Fibroblast of skin of abdomen (primary cell): ENCODE measurements at places on chromosomes 11 and 22.

- DNase-seq, result no peak
Observed at GRCh38 chr22:30889268-30889995, 79.1 kb downstream of the MORC2 start.

- DNase-seq, result no peak
Observed at GRCh38 chr11:119172513-119172912, 4.0 kb downstream of the NLRX1 start.

DNA sequence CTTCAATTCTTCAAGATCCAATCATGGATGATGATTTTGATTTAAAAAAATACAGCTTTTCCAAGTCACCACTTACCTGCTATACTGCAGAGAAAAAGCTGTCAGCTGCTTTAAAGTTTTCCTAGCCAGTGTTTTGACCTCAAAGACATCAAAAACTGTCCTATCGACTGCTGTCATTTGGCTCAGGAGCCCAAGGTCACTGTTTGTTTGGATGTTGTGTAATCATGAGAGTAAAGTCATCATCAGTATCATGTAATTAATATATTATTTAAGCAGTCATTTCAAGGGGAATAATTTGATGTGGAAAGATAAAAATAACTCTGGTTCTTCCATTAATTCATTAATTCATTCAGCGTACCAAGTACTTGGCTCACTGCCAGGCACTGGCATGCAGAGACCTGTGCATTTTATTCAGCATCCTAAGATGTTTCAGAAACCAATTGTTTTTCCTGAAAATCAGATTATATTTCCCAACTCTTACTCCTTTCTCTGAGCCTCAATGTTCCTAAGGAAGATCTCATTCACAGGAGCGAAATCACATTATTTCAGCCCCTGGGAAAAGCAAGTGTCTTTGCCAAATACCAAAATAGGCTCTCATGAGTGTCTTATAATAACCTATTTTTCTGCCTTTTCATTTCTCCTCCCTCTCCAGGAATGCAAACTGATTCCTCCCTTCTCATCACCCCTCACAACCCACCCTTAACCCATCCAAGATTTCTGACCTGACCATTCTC is 59.9 kb downstream of the SLC1A2 start:
- DNase-seq, result no peak

DNA sequence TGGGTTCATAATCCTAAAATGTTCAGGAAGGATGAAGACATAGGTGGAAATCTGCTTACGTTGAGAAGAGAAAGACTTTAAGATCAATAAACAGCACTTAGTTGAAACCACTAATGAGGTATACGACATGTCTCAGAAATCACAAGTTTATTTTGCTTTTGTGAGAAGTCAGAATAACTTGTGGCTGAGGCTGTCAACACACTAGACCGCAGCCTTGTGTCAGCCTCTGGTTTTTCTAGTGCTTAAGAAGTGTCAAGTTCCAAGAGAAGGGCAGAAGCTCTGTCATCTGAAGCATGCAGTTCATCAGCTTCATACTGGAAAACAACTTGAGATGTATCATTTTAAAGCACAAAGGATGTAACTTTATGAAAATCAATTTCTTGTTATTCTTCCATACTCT is 420.9 kb downstream of the METTL15 start:
- DNase-seq, result peak; percentile 81

DNA sequence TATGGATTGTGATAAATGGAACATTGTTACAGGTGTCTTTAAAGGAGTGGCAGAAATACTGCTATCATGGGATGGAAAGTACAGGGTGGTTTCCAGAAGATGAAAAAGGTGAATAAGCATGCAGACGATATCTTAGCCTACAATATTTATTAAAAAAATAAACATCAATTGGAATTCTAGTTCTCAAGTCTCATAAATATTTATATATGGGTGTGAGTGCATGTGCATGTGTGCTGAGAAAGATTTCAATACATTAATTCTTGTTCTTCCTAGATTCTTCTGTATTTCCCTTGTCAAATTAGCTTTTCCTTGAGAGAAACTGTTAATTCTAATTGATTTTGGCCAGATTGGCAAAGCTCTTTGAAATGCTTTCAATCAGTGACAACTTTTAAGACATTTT is 618.2 kb downstream of the METTL15 start:
- no peak for DNase-seq

DNA sequence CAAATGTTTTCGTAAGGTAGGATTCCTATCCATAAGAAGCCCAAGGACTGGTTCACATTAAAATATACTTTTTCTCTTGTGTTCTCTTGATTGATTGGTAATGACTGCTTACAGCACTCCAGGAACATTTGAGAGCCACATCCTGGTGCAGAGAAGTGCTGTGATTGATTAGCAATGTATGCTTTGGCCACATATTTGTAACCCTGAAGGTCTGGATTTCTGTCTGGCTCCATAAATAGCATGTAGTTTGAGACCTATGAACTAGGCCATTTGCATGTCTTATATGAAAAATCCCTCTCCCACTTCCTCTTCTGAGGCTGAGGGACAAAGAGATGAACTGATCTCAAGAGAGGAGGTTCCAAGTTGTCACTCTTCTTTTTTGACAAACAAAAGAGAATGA is 49.3 kb upstream of the CD44 start:
- peak; percentile 48 for DNase-seq

DNA sequence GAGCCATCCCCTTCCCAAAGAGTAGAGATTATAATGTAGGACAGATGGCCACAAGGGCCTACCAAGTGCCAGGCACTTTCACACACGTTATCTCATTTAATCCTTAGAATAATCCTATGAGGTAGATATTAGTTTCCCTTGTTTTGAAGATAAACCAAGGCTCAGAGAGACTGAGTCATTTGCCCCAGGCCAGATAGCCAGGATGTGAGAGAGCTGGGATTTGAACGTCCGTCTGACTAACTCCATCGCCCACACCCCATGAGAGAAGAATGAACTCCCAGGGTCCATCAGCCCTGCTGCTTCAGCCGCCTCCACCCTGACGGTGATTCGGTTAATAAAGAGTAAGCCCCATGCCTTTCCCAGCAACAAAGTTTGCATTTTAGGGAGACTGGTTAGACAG is 10.7 kb downstream of the PRG3 start:
- no peak for DNase-seq

- no peak for DNase-seq
Observed at GRCh38 chr22:26918226-26918625, 260.8 kb downstream of the MIAT start.

GRCh38 chr11:69126286-69126685 is 29.4 kb upstream of the SMIM38 start:
- no peak for DNase-seq

GRCh38 chr22:49785841-49786471 is 41.7 kb downstream of the BRD1 start:
- DNase-seq, result no peak

GRCh38 chr22:16958475-16958874 is 49.5 kb downstream of the GAB4 start:
- DNase-seq, result no peak

DNA sequence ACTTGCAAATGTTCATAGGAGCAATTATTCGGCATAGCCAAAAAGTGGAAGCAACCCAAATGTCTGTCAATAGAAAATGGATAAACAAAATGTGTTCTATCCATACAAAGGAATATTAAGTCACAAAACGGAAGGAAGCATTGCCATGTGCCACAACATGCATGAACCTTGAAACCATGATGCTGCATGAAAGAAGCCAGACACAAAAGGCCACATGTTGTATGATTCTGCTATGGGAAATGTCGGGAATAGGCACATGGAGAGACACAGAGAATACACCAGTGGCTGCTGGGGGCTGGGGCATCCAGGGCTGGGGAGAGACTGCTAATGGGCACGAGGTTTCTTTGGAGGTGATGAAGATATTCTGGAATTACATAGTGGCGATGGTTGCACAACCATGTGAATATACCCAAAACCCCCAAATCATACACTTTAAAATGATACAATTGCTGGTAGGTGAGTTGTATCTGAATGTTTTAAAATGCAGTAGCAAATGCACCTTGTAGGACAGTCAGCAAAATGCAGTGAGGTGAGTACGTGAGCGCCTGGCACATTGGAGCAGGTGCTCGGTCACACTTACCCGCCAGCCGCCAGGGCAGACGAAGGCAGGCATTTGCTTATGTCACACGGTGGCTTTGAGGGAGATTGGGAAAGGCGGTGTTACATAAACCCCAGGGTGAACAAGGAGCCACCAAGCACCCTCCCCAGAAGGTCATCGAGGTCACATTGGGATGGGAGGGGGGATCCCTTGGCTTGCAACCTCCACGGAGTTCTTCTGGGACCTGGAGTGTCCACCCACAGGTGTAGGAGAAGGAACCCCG is 6.3 kb upstream of the OSM start:
- no peak for DNase-seq

GRCh38 chr22:46619830-46620501 is at the start of gene GRAMD4:
TSS of gene GRAMD4 (plus strand) at chr22:46620386. CDS start at chr22:46626800, 6,414 bp downstream.
- DNase-seq, result no peak

DNA sequence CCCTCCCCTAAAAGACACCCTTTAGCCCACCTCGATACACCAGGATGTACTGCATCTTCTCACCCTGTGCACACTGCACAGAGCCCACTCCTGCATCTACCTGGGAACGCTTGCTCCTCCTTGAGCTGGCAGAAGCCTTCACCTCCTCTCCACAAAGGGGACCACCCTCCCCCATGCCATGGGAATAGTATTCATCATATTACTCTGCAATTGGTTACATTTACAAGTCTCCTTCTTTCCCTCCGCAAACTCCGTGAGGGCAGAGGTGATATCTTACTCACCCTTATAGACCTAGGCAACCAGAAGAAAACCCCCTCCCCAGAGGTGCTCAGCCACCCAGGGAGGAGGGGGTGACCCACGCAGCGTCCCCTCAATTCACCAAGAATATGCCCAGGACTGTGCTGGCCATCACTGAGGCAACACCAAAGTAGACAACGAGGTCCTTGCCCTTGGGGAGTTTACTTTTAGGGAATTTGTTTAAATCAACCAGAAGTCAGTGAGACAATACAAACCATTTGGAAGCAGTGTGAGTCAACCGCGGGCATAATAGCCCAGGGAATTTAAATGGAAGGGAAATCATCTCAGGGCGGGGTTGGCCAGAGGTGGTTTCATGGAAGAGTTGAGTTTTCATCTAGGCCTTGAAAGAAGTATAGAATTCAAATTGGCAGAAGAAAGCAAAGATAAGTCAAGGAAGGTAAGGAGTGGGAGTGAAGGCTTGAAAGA is 214.5 kb downstream of the BARX2 start:
- no peak for DNase-seq
